ENCODE measurements at places on chromosomes 11 and 22. TPM values are rescaled to one million over a fixed set of nuclear protein-coding genes. Genes with fewer than 3 reads are reported as not detected.

The APOC3 gene
- total RNA-seq: not detected

The RASGRP2 gene
- 26.9 TPM for total RNA-seq

The CARNS1 gene
- total RNA-seq: 1.1 TPM

The SLC17A6 gene
- total RNA-seq: not detected

The APOA5 gene
- 0.11 TPM for total RNA-seq

The RCE1 gene
- 49.0 TPM for total RNA-seq

The ARHGAP20 gene
- 0.04 TPM for total RNA-seq

The KRTAP5-9 gene
- not detected for total RNA-seq

The AQP11 gene
- total RNA-seq: 0.72 TPM

The LRRC55 gene
- 0.90 TPM for total RNA-seq

The DERL3 gene
- 9.8 TPM for total RNA-seq

The GGTLC3 gene
- not detected for total RNA-seq

The SLC5A4 gene
- total RNA-seq: not detected

The OVOL1 gene
- total RNA-seq: 5.7 TPM

The PARVB gene
- 17.2 TPM for total RNA-seq

The NRXN2 gene
- total RNA-seq: 4.8 TPM

The HIC2 gene
- 22.8 TPM for total RNA-seq

The TXNRD2 gene
- total RNA-seq: 25.5 TPM

Data from H9 (cell line).